SK-N-SH (cell line): ENCODE measurements at places on chromosomes 12 and 14.
A peak's percentile ranks its signal among the peaks of the same experiment; 100 is the strongest.

GRCh38 chr14:74415115-74415437, 10.9 kb downstream of the SYNDIG1L start:
- H3K4me1 ChIP-seq, result no peaks in the 10 kb centered on the region
- no peaks in the 10 kb centered on the region for H3K36me3 ChIP-seq
- H3K27me3 ChIP-seq, result peaks cover 12% of the 10 kb centered on the region; the same call in 1 of the 2 replicates
- H3K4me3 ChIP-seq, result no peak overlapping the region
- DNase-seq, result no peak

DNA sequence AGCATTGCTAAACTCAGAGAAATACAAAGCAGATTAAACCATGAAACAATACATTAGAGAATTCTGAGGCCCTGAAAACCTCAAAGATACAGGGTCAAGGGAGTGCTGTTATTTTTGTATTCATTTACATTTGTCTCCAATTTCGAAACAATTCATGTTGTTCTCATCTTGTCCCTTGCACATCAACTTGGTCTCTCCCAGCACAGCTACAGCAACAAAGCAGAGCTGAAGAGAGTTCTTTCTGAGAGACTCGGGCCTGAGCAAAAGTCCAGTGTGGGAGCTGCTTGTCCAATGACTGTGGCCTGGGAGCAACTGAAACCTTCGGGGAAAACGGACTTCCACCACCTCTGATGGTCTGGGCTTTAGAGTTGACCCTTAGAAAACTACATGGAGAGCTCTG, 79.4 kb upstream of the CDKN3 start:
- H3K4me1 ChIP-seq, result peaks cover 9% of the 10 kb centered on the region; the same call in 1 of the 2 replicates
- H3K4me3 ChIP-seq, result no peak overlapping the region
- H3K36me3 ChIP-seq, result no peaks in the 10 kb centered on the region
- no peak overlapping the region for H3K27ac ChIP-seq

DNA sequence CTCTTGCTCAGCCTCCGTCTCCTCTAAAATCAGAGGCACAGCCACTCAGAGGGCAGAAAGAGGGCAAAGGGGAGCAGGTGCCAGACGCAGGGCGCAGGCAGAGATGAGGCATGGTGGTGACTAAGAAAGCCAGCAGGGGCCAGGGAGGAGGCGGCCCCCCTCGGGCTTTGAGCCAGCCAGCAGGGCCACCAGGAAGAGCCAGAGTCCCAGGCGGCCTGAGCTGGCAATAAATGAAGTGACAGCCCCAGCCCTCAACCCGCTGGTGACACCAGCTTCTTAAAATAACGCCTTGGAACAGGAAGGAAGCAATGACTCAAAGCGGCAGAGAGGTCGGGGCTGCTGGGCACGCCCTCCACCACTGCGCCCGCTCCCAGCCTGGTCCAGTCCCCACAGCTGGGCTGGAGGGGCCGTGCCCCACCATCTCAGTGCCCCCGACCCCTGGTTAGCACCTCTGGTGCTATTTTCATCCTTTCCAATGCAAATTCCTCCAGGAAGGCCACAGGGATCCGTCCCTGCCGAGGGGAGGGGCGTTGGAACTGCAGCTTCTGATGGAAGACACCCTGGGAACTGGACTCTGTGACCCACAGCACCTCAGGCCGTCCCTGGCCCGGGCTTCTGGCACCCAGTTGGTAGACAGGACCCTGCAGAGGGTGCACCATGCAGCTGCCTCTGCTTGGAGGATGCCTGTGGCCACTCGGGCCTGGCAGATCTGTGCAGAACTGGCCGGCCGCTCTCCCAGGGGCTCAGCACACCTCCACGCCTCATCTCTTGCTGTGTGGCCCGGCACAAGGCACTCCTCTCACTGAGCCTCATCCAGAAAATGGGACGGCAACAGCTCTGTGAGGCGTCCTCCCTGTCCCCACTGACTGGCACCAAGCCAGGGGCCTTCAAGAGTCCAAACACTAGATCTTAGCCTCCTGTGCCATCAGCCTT, 113.7 kb downstream of the NCOR2 start:
- peak overlapping the region; percentile 67; the same call in 1 of the 2 replicates for H3K27ac ChIP-seq
- H3K4me1 ChIP-seq, result peaks cover 26% of the 10 kb centered on the region
- H3K27me3 ChIP-seq, result no peaks in the 10 kb centered on the region
- peaks cover 25% of the 10 kb centered on the region; the same call in 1 of the 2 replicates for H3K36me3 ChIP-seq
- H3K4me3 ChIP-seq, result no peak overlapping the region
- peak; percentile 70 for DNase-seq

DNA sequence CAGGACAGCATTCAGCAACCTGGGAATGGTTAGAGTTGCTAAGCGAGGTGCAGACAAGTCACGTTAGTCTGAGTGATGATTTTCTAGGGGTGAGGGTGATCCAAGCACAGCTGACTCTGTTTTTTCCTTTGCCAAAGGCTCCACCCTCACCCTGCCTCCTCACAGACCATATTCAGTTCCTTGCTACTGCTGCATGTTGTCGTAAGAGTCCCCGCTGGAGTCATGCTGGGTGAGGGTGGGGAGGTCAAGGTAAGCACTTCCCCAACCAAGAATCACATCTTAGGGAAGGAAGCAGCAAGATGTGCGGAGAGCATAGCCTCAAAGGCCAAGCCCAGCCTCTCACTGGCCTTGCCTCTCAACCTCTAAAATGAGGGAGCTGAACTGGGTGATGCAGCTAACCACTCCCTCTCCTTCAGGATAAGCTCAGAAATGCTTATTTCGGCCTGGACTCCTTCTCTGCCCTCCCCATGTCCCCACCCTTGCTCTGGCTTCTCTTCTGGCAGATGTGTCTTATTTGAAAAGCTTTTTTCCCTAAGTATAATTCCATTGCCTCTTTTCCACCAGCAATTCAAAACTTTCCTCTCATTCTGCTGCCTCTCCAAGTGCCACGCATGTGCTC, 66.9 kb upstream of the ACTN1 start:
- DNase-seq, result no peak
- no peaks in the 10 kb centered on the region for H3K36me3 ChIP-seq
- no peaks in the 10 kb centered on the region for H3K27me3 ChIP-seq
- no peak overlapping the region for H3K4me3 ChIP-seq
- H3K27ac ChIP-seq, result peak overlapping the region; percentile 50; the same call in 1 of the 2 replicates

DNA sequence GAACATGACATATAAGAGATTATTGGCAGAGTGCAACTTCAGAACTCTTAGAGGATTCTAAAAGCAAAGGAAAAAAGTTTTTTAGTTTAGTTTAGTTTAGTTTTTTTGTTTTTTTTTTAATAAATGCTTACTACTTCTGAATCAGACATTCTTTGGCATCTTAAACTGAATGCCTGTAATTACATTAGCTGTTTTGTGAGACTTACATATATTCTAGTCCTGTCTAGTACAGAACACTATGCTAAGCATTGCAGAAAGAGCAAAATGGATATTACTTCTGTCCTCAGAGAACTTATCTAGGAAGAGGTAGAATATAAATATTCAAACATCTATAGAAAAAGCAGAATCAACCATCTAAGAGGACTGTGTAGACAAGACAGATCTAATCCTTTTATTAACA, 133.2 kb downstream of the RAD51B start:
- H3K27me3 ChIP-seq, result no peaks in the 10 kb centered on the region
- no peak overlapping the region for H3K4me3 ChIP-seq
- no peaks in the 10 kb centered on the region for H3K4me1 ChIP-seq
- no peak overlapping the region; the same call in 1 of the 2 replicates for H3K27ac ChIP-seq
- no peaks in the 10 kb centered on the region for H3K36me3 ChIP-seq
- DNase-seq, result no peak

GRCh38 chr14:100038065-100038464, 27.2 kb upstream of the EVL start:
- H3K27me3 ChIP-seq, result no peaks in the 10 kb centered on the region
- no peak for DNase-seq
- H3K36me3 ChIP-seq, result no peaks in the 10 kb centered on the region
- H3K27ac ChIP-seq, result no peak overlapping the region; the same call in 1 of the 2 replicates
- no peak overlapping the region for H3K4me3 ChIP-seq
- H3K4me1 ChIP-seq, result 0 out of 2 replicates have a peak, but pooled peaks cover 5% of the 10 kb centered on the region

GRCh38 chr12:131740626-131741025, 29.7 kb downstream of the SFSWAP start:
- no peak overlapping the region for H3K4me3 ChIP-seq
- H3K27ac ChIP-seq, result no peak overlapping the region
- H3K27me3 ChIP-seq, result no peaks in the 10 kb centered on the region
- H3K4me1 ChIP-seq, result 0 out of 2 replicates have a peak, but pooled peaks cover 7% of the 10 kb centered on the region
- peaks cover 67% of the 10 kb centered on the region for H3K36me3 ChIP-seq
- DNase-seq, result no peak

GRCh38 chr12:57817261-57817989, 1.1 kb downstream of the AVIL start:
- H3K27me3 ChIP-seq, result no peaks in the 10 kb centered on the region
- H3K27ac ChIP-seq, result no peak overlapping the region; the same call in 1 of the 2 replicates
- no peak overlapping the region for H3K4me3 ChIP-seq
- no peak for DNase-seq
- H3K36me3 ChIP-seq, result peaks cover 33% of the 10 kb centered on the region; the same call in 1 of the 2 replicates
